ENCODE measurements at places on chromosomes 1 and 21. TPM values are rescaled to one million over a fixed set of nuclear protein-coding genes. Genes with fewer than 3 reads are reported as not detected.

DNA sequence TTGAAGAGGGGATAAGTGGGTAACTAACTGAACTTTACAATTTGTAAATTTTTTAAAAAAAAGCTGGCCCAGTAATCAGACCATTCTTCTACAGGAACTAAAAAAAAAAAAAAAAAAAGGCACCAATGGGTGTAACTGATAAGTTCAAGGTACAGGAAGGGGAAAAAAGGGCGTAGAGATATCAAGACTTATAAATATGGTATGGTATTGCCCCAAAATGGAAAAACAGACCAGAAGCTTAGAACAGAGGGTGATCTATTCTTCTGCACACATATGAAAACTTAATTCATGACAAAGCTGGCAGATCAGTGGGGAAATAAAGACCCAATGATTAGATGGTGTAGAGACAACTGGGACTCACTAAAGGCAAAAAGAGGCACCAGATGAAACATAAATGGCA, 58.9 kb downstream of the LHX4 start:
- DNase-seq = no peak

DNA sequence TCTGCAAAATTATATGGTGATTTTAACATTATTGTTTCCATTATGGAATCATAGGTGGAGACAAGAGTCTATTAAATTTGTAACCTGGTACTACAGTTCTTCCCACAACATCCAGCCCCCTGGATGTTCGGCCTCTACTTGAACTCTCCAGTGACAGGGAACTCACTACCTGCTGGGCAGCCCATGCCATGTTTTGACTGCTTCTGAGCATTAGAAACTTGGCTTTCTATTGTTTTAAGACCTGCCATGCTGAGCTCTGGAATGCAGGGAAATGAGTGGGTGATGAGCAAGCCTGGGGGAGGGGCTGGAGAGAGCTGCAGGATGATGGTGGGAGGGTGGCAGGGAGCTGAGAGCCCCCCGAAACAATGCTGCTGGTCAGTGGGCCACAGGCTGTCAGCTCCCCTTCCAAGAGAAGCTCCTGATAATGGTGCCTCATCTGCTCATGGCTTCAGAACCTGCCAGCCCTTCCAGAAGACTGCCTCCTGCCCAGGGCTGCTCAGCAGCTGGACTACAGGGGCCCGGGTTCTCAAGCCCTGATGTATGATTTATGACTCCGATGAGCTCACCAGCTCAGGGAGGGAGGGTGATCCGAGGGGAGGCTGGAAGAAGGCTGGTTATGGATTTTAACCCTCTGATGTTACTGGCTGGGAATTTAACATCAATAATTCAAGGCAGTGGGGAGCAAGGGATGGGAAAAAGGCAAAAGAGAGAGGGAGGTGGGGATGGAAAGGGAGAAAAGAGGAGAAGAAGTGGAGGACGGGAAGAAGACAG, 205.0 kb downstream of the HIVEP3 start:
- peak; percentile 41 for DNase-seq

- DNase-seq = no peak
Measured at GRCh38 chr1:111556325-111557037, 53.0 kb upstream of the ADORA3 start.

- no peak for DNase-seq
Measured at GRCh38 chr1:16088351-16088911, 15.0 kb upstream of the FAM131C start.

- DNase-seq = peak; percentile 40
Measured at GRCh38 chr1:18954270-18955071, 2.0 kb downstream of the IFFO2 start.

- DNase-seq = no peak
Measured at GRCh38 chr1:220371324-220371723, 99.1 kb upstream of the RAB3GAP2 start.

- peak; percentile 14 for DNase-seq
Measured at GRCh38 chr1:33966346-33967141, 102.7 kb downstream of the HMGB4 start.

DNA sequence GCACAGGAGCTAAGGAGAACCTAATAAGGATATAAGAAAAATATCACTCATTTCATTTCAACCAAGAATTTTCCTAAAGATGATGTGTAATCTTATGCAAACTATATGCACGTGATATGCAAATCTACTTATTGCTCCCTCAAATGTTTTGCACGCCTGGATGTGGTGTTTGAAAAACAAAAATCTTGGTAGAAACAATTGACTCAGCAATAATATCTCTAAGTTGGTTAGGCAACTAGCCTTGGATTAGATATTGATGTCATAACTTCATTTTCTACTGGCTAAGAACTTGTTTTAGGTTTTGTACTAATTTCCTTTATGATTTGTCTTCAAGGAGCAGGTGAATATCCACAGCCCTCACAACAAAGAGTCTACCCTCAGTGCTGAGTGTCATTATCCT, 164.6 kb downstream of the TM2D1 start:
- DNase-seq = no peak

DNA sequence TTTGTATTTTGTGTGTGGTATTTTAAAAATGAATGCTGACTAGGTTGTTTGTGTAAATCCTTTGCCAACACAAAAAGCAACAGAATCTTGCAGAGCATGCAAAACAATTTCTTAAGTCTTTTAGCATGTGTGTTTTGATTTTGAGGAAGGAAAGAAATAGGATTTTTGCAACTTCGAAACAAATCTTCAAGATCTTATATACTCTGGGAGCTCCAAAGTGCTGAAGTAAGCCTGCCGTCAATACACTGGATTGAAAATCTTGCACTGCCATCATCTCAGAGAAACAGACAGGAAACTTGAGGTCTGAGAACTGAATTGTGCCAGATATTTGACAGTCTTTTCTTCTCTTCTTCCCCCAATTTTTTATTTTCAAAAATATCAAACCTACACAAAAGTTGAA, 29.3 kb upstream of the DISP1 start:
- peak; percentile 77 for DNase-seq

DNA sequence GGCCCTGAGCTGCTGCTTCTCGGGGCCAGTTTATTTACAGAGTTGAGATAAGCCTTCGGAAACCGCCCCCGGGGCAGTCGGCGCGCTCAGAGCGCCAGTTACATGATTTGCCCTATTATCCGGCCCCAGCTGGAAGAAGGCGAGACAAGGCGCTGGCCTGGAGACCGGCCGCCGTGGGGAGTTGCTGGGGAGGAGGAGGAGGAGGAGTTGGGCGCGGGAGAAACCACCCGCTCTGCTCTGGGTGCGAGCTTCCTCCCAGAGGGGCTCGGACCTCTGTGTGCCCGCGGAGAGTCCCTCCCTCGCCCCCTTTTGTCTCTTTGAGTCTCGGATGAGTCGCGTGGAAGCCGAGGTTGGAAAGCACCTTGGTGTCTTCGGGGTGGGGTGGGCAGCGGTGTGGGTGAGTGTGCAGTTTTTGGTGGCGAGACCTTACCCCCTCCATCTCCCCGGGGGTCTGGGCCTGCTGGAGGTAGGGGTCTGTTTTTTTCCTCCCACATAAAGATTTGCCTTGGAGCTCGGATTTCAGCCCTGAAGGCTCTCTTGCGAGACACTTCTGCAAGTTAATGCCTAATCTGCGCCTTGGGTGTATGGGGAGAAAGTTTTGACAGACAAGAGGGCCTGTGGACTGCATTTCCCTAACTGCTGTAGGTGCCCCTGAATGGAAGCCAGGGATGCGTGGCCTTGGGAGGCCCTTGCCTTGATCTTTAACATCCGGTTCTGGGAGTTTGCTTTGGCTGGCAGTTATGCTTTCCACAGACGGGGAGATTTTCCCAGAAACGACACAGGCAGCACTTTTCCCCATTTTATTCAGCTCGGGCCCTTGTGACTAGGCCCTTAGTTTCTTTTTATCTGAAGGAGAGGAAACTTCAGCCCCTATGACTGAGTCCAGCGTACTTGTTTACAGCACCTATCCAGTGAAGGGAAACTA, 80.0 kb downstream of the NDUFS5 start:
- peak; percentile 68 for DNase-seq

DNA sequence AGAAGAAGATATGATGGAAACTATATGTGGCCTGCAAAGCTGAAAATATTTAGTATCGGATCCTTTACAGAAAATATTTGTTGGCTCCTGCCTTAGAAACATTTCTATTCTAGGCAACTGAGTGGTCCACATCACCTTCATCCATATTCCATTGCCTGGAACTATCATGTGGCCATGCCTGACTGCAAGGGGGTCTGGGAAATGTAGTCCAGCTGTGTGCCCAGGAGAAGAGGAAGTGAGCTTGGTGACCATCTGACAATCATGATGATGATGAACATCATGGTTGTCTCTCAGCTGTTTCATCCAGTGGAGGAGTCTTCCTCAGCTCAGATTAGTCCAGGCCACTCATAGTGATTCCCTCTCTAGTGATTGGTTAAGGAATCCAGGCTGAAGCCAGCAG, 61.8 kb upstream of the IFNLR1 start:
- DNase-seq = no peak

KRTAP19-4 gene
- not detected for total RNA-seq

OR10T2 gene
- not detected for total RNA-seq

CLIC4 gene
- total RNA-seq = 104 TPM

SHE gene
- 8.2 TPM for total RNA-seq

All from muscle of leg (tissue), 16 donors.